ENCODE measurements at places on chromosomes 13 and 19.
A peak's percentile ranks its signal among the peaks of the same experiment; 100 is the strongest.

- no peak for DNase-seq
Measured at GRCh38 chr13:111667757-111668156, 347.3 kb downstream of the TEX29 start.

DNA sequence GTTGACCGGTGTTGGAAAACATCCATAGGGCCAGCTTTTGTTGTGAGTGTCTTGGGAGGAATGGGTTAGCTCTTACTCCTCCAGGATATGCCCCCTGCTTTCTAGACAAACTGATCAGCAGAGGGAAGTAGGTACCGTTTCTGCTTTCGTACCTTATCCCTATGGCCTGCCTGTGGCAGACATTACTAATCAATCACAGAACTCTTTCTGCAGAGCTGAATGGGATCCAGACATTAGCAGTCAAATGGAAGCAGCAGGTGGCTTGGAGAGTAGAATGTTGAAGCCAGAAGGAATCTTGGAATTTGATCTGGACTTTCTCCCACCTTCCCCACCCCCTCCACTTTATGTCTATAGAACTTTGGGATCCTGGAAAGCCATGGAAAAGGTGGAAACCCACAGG is 17.1 kb downstream of the NWD1 start:
- peak; percentile 10 for DNase-seq

- no peak for DNase-seq
Measured at GRCh38 chr19:1183543-1184172, 9.6 kb upstream of the SBNO2 start.

- DNase-seq = no peak
Measured at GRCh38 chr19:7868326-7868670, 5.9 kb downstream of the PRR36 start.

- no peak for DNase-seq
Measured at GRCh38 chr19:31354316-31354715, 5.1 kb upstream of the TSHZ3 start.

- no peak for DNase-seq
Measured at GRCh38 chr13:99749271-99750019, 222.1 kb downstream of the ZIC5 start.

DNA sequence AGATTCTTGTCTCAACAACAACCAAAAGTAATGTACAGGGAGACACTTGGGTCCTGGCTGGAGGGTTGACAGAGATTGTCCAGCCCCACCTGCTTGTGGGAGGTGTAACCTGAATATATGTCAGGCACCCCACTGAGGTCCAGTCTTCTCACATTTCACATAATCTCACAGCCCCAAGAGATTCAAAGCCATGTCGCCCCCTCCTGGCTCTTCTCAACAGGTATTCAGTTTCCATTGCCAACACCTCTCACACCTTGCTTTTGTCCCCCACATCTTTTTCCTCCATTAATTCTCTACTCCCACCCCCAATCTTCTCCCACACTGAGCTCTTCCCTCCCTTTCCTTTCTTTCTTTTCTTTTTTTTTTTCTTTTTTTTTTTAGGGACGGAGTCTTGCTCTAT is 11.2 kb downstream of the UNC13A start:
- no peak for DNase-seq

DNA sequence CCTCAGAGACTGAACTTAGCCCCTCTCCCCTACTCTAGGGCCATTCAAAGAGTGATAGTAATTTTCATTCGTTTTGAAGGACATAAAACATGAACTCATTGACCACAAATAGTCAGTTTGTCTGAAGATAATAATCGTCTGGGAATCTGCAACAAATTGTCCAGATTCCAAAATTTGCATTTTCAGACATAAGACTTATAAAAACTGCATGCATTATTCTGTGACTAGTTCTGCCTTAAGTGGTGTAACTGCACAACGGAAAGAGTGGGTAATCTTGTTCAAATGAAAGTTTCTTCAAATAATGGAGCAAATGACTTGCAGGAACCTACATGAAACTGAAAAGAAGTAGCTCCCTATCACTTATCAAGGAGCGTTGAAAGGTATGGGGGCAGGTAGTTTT is 8.4 kb downstream of the CSNK1A1L start:
- DNase-seq = no peak

DNA sequence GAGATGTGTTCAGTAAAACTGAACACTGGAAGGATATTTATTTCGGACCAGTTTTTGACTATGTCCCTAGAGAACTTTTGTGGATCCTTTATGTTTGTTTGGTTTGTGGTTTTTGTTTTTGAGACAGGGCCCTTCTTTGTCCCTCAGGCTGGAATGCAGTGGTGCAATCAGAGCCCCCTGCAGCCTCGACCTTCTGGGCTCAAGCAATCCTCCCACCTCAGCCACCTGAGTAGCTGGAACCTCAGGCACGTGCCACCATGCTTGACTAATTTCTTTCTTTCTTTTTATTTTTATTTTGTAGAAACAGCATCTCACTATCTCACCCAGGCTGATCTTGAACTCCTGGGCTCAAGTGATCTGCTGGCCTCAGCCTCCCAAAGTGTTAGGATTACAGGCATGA is 955 bp upstream of the ZNF709 start:
- DNase-seq = no peak

DNA sequence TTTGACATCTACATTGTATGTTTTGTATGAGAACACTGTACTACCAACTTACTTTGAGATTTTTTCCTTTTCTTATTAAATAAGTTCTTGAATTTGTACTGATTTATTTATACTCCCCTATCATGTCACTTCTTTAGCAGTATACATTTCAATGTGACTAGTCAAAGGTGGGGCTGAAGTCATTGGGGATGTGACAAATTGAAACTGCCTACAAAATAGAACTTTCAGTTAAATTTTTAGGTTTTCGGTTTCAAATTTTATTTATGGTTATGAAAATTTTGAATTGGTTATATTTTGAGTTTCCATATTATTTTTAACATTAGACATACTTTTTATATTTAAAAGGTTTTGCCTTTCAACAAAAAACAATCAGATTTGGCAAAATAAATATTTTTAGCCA is 221.6 kb downstream of the NBEA start:
- peak; percentile 48 for DNase-seq

DNA sequence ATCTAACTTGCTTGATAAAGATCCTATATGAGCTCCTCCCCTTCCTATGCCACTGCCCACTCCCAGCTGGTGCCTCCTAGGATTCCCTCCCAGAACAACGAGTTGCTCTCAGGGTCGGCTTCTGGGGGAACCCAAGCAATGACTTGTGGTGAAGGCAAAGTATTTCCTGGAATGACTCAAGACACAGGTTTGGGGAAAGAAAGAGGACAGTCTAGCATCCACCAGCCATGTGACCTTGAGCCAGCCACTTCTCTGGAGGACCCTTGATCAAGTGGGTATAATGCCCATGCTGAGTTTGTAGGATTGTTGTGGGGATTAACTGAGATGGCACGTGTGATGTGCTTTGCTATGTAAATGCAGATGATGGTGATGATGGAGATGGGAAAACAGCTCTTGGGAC is 33.0 kb downstream of the MBD3L2B start:
- DNase-seq = no peak

GRCh38 chr13:111181977-111182376 is 66.9 kb downstream of the ARHGEF7 start:
- no peak for DNase-seq

- DNase-seq = no peak
Measured at GRCh38 chr19:43445426-43445825, 20.0 kb downstream of the LYPD3 start.

DNA sequence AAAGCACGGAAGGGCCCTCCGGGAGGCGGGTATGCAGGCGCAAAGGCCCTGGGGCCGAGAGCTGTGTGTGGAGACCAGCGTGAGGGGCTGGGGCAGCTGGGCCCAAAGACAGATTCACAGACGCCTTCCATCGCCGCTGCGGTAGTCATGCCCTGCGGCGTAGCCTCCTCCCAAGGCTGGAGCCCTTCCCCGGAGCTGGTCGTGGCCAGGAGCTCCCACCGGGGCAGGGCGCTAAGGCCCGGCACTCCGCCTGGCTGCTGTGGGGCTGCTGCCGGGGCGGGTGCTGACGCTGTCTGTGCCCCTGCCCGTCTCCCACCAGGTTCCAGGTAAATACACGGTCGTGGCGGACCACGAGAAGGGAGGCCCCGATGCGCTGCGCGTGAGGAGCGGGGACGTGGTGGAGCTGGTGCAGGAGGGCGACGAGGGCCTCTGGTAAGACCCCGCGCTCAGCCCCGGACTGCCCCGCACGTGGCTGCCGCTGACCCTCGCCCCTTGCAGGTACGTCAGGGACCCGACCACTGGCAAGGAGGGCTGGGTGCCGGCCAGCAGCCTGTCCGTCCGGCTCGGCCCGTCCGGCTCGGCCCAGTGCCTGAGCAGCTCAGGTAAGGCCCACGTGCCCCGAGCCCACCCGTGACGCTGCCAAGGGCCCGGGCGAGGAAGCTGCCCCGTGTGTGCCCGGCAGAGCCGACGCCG is 9.4 kb upstream of the F7 start:
- DNase-seq = no peak

DNA sequence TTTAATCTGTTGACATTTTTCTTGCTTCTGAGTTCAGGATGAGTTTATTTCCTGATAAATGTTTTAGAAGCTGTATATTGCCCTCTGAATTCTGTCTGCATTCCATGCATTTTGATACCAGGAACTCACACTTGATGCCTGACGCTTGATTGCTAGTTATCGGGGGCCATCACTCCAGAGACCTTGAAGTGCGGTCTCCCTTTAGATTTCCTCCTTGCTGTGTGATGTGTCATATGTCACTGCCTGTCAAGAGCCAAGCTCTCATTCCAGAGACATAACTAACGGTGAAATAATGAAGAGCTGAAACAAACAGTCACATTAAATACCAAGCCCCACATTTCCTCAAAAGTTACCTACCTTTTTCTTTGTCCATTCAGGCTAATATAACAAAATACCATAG is 155.5 kb downstream of the TNFSF13B start:
- DNase-seq = no peak

- no peak for DNase-seq
Measured at GRCh38 chr19:47095476-47096099, 18.0 kb downstream of the ZC3H4 start.

GRCh38 chr13:48322294-48322693 is 18.7 kb downstream of the RB1 start:
- no peak for DNase-seq

DNA sequence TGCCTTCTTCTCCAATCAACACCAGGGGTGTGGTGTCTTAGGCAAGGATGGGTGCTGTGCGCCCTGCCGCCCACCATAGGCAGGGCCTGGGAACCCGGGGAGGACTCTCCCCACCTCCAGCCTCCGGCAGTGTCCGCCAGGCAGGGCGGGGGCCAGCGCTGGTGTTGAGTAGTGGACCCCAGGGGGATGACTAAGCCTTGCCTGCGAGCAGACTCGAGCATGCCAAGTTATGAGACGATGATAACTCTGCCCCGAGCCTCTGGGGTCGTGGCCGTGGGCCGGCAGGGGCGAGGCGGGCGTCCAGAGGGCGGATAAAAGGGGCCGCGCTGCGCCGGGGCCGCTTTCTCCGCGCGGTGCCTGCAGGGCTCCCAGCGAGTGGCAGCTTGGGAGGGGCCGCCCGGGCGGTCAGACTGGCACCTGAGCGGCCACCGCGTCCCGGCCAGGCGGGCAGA is at the start of gene MEDAG:
Gene MEDAG, plus strand, starts transcription at position 340 of the 452 bp plus-strand sequence. CDS start 245 bp downstream, outside the sequence.
- no peak for DNase-seq

DNA sequence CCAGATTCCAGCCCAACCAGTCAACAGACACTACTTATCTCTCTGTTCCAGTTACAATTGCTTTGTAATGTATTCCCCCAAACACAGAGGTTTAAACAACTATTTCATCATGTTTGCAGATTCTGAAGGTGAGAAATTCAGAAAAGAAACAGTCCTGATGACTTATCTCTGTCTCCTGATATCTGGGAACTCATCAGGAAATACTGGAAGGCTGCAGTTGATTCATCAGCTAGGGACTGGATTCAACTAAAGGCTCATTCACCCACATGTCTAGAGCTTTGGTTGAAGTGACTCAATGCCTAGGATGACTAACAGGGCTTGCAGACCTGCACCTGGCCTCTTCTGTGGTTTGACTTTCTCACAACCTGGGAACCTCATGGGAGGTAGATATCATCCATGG is 56.6 kb upstream of the GPC6 start:
- DNase-seq = no peak

GRCh38 chr13:100825557-100825956 is 151.0 kb upstream of the TMTC4 start:
- no peak for DNase-seq

DNA sequence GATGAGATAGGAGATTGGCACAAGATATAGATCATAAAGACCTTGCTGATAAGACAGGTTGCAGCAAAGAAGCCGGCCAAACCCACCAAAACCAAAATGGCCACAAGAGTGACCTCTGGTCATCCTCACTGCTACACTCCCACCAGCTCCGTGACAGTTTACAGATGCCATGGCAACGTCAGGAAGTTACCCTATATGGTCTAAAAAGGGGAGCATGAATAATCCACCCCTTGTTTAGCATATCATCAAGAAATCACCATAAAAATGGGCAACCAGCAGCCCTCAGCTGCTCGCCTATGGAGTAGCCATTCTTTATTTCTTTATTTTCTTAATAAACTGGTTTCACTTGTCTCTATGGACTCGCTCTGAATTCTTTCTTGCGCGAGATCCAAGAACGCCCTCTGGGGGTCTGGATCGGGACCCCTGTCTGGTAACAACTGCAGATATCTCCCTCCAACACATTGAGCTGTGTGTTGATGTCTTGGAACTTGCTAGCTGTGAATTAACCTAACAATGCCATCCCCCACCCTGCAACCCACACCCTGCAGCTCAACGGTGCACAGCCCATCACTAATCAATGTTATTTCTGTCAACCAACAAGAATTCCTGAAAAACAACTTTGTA is 27.1 kb upstream of the GRTP1 start:
- no peak for DNase-seq

DNA sequence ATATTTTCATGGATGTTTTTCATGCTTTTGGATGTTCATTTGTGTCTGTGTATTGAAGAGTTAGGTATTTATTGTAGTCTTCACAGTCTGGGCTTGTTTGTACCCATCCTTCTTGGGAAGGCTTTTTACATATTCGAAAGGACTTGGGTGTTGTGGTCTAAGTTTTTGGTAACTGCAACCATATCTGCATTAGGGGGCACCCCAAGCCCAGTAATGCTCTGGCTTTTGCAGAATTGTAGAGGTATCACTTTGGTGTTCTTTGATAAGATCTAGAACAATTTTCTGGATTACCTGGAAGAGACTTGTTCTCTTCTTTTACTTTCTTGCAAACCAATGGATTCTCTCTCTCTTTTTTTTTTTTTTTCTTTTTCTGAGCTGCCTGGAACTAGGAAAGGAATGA is 581.3 kb downstream of the DACH1 start:
- no peak for DNase-seq

- DNase-seq = no peak
Measured at GRCh38 chr13:61277586-61278276, 137.9 kb downstream of the PCDH20 start.

DNA sequence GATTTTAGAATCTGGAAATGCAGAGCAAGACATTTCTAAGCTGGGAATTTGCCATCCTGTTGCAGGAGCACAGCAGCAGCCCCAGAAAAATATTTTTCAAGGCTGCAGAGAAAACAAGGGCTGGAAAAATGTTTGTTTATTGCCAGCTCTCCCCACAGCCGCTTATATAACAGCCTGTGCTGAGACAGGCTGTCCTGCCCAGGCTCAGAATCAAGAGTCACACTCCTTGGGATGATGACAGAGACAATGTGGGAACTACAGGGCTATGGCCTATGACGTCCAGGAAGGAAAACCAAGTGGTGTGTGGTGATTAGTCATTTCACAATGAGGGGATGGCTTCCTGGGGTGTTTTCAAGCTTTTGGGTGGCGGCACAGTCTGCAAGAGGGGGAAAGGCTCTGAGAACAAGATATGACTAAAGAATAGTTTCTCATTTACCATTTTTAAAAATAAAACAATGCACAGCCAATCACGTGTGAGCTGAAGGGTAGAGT is 136.3 kb upstream of the SERP2 start:
- DNase-seq = peak; percentile 35

GRCh38 chr13:97934590-97934989 is 18.9 kb upstream of the IPO5 start:
- DNase-seq = no peak
